ENCODE measurements at places on chromosomes 11 and 22. TPM values are rescaled to one million over a fixed set of nuclear protein-coding genes. Genes with fewer than 3 reads are reported as not detected.

RAB3IL1 gene
- total RNA-seq: 6.6 TPM

P2RX6 gene
- 1.1 TPM for total RNA-seq

RAG2 gene
- not detected for total RNA-seq

DNA sequence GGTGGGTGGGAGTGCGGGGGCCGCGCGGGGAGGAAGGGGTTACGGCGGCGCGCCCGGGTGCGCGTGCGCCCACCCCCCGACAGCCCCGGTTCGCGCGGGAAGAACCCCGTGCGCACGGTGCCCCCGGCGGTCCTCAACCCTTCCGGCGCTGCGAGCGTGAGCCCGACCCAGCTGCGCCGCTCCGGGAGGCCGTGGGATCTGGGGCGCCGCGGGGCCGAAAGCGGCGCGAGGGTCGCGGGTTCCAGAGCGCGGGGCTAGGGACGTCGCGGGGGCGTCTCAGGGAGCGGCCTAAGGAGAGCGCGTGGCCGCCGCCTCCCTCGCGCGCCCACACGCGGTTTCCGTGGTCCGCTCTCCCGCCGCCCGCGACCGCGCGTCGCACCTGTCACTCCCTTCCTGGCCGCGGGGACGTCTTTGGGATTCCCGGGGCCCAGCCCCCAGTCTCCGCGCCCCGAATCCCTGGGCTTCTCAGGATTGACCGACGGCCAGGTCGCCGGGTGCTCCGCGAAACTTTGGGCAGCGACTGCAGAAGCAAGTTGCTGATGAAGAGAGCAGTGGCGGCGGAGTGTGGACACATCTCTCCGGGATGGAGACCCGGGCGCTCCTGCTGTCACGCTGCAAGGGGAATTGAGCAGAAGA is 582 bp downstream of the SREBF2 start:
- DNase-seq: peak; percentile 6
- peaks cover 13% of the 10 kb centered on the region for H3K4me1 ChIP-seq
- peaks cover 14% of the 10 kb centered on the region for H3K36me3 ChIP-seq
- H3K27ac ChIP-seq: peak overlapping the region; percentile 73

DNA sequence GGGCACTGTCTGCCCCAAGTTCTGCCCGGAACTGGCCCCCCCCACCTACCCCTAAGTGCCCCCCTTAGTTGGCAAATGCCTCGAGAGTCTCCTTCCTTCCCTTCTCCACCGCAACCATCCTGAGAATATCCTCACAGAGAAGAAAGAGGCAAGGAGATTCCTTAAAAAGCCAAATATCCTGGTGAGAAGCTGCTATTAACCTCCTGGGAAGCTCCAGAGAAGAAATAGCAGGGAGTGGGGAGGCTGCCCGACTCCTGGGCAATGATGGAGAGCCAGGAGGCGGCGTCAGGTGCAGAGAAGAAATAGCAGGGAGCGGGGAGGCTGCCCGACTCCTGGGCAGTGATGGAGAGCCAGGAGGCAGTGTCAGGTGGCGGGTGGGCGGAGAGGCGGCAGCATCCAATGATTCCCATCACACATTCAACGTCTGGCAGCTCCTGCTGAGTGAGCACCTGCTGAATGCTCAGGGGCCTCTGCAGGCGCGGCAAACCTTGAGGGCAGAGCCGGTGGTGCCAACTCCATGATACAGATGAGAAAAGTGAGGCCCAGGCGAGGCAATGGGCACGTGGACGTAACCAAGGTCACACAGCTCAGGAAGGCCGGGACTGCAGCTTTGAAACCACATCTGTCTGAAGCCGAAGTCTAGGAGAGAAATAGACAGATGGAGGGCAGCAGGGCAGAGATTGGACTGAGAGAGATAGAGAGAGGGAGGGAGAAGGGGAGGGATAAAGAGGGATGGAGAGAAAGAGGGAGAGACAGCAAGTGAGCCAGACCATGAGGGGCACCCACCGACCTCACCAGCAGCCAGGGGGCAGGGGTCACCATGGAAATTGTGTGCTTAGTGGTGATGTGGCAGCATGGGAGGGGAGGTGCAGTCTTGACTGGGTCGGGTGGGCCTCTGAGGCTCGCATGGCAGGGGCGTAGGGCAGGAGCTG is 58.3 kb downstream of the CYTH4 start:
- peak; percentile 0 for DNase-seq
- H3K27me3 ChIP-seq: no peaks in the 10 kb centered on the region
- H3K36me3 ChIP-seq: no peaks in the 10 kb centered on the region
- H3K4me3 ChIP-seq: no peak overlapping the region

DNA sequence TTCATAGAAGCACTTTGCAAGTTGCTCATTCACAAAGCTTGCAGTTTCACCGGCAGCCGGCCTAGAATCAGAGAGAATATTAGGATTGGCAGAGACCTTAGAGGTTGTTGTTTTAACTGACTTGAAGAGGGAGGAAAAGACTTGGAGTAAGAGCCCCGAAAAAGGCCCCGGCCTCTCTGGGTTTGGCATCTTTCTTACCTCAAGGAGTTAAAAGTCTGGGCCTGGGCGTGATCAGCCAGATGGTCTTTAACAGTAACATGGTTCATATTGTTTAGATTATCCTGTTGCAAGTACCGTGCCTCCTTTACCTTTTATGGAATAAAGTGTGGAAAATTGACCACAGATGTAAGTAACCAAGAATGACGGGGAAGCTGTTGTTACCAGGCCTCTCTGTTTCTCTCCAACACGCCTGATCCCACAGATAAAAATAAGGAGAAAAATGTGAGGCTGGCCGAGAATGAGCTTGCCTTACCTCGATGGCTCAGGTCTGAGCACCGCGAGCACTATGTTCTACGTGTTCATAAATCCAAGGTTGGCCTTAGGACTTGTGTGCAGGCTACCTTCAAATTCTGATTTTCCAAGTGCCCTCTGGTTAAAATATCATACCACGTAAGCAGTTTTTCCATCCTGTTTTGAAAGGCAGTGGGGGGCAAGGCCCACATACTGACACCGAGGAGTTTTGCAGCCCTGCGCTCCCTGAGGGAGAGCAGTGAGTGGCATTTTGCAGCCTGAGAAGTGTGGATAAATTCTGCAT is 56.4 kb downstream of the PARVA start:
- H3K27ac ChIP-seq: no peak overlapping the region
- H3K36me3 ChIP-seq: no peaks in the 10 kb centered on the region
- no peak overlapping the region for H3K4me3 ChIP-seq
- no peak for DNase-seq

- H3K36me3 ChIP-seq: no peaks in the 10 kb centered on the region
- H3K27ac ChIP-seq: no peak overlapping the region
- H3K4me3 ChIP-seq: no peak overlapping the region
- DNase-seq: no peak
- peaks cover 29% of the 10 kb centered on the region for H3K27me3 ChIP-seq
These were observed 147.4 kb upstream of the PGR start for GRCh38 chr11:101277036-101277435.

- H3K27me3 ChIP-seq: peaks cover 17% of the 10 kb centered on the region
- no peak for DNase-seq
- no peaks in the 10 kb centered on the region for H3K4me1 ChIP-seq
- H3K4me3 ChIP-seq: no peak overlapping the region
- H3K27ac ChIP-seq: no peak overlapping the region
- no peaks in the 10 kb centered on the region for H3K36me3 ChIP-seq
These were observed 4.9 kb downstream of the GLYAT start for GRCh38 chr11:58726737-58727414.

DNA sequence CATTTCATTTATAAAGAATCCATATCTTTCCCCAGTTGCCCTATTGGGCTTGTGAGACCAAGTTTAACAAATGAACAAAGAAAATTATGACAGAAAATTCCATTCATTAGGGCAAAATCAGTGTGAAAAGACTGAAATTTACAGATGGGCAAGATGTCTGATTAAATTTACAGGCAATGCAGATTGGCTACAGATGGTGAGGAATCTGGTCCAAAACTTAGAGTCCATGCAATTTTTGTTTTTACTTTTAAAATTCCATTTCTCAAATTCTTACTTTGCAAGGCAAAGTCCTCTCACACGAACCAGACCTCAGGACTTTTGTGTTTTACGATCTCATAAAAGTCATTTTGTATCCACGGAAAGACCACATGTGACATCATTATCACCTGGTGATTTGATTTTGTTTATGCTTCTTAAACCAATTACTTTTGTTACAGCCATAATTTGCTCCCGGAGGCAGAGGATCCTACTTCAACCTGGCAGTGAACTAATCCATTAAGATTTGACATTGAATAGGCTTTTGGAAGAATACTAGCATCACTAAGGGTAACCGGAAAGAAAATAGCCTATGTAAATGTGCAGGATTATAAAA is 843.7 kb upstream of the CHORDC1 start:
- no peaks in the 10 kb centered on the region for H3K27me3 ChIP-seq
- no peaks in the 10 kb centered on the region for H3K4me1 ChIP-seq
- H3K27ac ChIP-seq: no peak overlapping the region
- H3K36me3 ChIP-seq: no peaks in the 10 kb centered on the region

GRCh38 chr11:46557684-46558151 is 36.1 kb downstream of the AMBRA1 start:
- H3K4me1 ChIP-seq: peaks cover 36% of the 10 kb centered on the region
- DNase-seq: peak; percentile 65
- H3K36me3 ChIP-seq: no peaks in the 10 kb centered on the region
- H3K27me3 ChIP-seq: no peaks in the 10 kb centered on the region
- H3K4me3 ChIP-seq: no peak overlapping the region
- 0 out of 2 replicates have a peak overlapping the region, but pooled peaks have one; percentile 10 for H3K27ac ChIP-seq

GRCh38 chr22:43338766-43339345 is 4.3 kb downstream of the SCUBE1 start:
- no peaks in the 10 kb centered on the region for H3K4me1 ChIP-seq
- no peak overlapping the region for H3K4me3 ChIP-seq
- peaks cover 6% of the 10 kb centered on the region for H3K27me3 ChIP-seq
- no peak overlapping the region for H3K27ac ChIP-seq
- no peaks in the 10 kb centered on the region for H3K36me3 ChIP-seq

DNA sequence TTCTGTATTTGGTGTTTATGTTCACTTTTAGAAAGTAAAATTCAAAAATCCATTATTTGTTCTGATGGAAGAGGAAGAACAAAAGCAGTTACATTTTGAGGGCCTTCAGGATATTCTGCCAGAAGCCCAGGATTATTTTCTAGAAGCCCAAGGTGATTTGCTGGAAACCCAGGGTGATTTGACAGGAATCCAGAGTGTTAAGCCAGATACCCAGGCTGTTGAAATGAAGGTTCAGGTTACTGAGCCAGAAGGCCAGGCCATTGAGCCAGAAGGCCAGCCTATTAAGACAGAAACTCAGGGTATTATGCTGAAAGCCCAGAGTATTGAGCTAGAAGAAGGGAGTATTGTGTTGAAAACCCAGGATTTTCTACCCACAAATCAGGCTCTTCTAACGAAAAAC is 33.1 kb downstream of the CCDC15 start:
- no peaks in the 10 kb centered on the region for H3K4me1 ChIP-seq
- no peak for DNase-seq
- no peaks in the 10 kb centered on the region for H3K27me3 ChIP-seq
- H3K27ac ChIP-seq: no peak overlapping the region
- peaks cover 25% of the 10 kb centered on the region for H3K36me3 ChIP-seq

DNA sequence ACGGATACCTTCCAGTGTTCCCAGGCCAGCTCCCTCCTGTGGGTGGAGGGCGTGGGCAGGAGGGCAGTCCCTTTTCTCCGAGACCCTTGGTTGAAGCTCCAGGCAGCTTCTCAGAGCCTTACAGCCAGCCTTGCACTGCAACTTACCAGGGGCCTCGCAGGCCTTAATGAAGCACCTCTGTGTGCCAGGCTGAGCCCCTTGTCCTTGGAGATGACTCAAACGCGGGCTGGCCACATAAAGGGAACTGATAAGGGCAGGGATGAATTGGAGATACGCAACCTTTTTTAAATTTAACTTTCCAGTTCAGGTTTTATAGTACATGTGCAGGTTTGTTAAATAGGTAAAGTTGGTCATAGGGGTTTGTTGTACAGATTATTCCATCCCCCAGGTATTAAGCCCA is 72.7 kb downstream of the WNT7B start:
- peaks cover 18% of the 10 kb centered on the region for H3K4me1 ChIP-seq
- no peak for DNase-seq
- no peak overlapping the region for H3K4me3 ChIP-seq
- H3K27me3 ChIP-seq: no peaks in the 10 kb centered on the region
- H3K27ac ChIP-seq: no peak overlapping the region

DNA sequence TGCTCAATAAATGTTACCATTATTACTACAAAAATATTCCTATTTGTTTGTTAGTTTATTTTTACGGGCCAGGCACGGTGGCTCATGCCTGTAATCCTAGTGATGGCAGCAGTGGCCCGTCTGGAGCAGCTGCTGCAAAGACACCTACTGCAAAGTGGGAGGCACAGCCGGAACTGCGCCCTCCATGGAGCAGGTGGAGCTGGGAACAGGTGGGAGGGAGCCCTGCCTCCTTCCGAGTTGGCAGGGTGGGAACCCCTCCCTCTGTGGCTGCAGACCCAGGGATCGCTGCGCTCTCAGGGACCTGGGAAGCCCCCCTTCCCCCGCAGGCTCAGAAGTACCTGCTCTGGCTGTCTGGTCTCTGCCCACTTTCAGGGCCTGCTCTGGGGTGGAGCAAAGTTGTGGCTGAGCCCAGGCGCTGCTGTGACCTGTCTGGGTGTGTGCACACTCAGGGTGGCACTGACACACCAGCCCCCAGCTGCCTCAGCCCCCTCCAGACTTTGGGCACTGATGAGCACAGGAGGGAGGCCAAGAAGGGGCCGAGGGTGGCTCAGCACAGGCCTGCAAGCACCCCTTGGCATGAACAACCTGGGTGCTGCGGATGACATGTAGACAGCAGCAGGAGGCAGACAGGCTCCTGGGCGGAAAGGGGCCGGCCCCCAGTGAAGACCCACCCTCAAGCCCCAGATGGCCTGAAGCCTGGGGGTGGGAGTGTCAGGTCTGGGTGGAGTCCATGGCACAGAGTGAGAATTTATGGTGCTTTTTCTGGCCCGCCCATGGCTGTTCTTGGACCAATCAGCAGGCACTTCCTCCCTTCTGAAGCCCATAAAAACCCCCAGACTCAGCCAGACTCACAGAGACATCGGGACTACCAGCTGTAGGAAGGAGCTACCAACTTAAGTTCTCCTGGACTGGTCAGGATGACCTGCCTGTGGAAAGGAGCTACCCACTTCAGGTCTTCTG is 103.7 kb upstream of the CLMP start:
- DNase-seq: no peak
- H3K36me3 ChIP-seq: no peaks in the 10 kb centered on the region
- no peaks in the 10 kb centered on the region for H3K27me3 ChIP-seq
- no peak overlapping the region for H3K27ac ChIP-seq
- no peak overlapping the region for H3K4me3 ChIP-seq

DNA sequence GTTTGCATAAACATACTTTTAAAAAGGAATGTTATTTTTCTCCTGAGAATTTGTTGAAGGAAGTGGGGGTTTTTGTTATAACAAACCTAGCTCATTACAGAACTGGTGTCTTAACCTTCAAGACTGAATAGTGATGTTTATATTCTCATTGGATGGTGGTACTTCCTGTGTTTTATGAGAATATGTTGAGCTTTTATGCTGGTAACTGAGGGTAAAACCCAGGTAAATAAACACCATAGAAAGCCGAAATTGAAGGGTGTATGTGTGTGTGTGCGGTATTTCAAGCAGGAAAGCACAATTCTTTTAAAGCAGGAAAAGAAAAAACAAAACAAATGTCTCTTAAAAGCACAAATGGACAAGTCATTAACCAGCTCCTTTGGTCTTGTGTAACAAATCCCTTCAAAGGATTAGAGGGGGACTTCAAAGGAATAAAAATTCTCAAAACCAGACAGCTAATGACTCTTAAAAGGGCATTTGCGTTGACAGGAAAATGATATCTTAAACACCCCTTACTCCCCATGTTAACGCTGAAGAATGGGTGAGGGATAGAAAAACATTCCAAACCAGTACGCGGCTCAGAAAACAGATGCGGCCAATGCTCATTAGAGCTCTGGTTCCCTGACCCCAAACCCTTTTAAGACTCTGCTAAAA is 23.8 kb downstream of the LMO2 start:
- no peaks in the 10 kb centered on the region for H3K36me3 ChIP-seq
- no peaks in the 10 kb centered on the region for H3K4me1 ChIP-seq
- DNase-seq: no peak
- H3K27ac ChIP-seq: no peak overlapping the region
- H3K4me3 ChIP-seq: no peak overlapping the region

All from PC-3 (cell line).